Muscle of arm (tissue), 14 donors: ENCODE measurements at places on chromosomes 12 and 14. TPM values are rescaled to one million over a fixed set of nuclear protein-coding genes. Genes with fewer than 3 reads are reported as not detected.
A peak's percentile ranks its signal among the peaks of the same experiment; 100 is the strongest.

- no peak for DNase-seq
These were observed 21.0 kb upstream of the AQP2 start for GRCh38 chr12:49929581-49929980.

DNA sequence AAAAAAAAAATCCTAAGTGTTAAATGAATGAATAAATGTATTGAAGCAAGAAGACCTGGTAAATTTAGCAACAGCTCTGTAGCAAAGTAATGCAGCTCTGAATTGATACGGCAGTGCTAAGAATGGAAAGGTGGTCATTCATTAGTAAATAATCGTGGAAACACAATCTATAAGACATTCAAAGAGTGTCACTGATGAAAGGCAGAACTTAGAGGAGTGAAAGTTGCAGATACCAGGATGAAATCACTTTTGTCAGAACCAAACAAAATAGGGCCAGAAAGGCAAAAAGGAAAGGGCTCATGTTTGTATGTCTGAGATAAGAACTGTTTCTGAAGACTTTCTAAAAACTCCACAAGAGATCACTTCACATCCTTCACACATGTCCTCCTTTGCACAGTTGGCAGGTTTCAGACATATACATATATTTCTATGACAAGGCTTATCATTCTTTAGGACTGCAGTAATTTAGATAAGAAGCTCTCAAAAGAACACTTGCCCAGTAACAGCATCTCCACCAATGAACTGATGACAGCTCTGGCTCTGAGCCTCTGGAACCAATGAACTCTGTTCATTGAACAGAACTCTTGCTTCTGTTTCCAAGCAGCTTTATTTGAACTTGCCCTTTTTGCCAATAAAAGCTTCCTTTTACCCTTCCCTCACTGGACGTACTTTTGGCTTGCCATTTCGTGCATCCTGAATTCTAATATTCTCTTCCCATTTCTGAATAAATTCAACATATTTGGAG lies 4.2 kb upstream of the LRR1 start:
- DNase-seq, result no peak

The IFNG-AS1 gene
- polyA plus RNA-seq, result 0.39 TPM

The ARHGEF25 gene
- 34.9 TPM for polyA plus RNA-seq

DNA sequence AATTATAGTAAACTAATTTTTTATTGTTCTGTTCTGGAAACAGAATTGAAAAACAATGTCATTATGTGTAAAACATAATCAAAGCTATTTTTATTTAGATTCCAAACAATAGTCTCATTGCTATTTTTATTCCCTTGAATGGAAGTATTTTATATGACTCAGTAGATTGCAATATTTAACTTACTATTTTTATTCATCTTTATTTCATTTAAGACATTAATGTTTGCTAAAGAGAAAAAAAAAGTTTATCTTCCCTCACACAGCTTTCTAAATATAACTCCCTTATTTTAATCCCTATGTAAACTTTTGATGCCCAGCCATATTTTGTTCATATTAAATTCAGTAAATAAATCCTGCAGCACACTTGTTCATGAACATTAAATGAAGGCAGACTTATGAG lies 622.4 kb downstream of the SLC6A15 start:
- DNase-seq, result no peak

DNA sequence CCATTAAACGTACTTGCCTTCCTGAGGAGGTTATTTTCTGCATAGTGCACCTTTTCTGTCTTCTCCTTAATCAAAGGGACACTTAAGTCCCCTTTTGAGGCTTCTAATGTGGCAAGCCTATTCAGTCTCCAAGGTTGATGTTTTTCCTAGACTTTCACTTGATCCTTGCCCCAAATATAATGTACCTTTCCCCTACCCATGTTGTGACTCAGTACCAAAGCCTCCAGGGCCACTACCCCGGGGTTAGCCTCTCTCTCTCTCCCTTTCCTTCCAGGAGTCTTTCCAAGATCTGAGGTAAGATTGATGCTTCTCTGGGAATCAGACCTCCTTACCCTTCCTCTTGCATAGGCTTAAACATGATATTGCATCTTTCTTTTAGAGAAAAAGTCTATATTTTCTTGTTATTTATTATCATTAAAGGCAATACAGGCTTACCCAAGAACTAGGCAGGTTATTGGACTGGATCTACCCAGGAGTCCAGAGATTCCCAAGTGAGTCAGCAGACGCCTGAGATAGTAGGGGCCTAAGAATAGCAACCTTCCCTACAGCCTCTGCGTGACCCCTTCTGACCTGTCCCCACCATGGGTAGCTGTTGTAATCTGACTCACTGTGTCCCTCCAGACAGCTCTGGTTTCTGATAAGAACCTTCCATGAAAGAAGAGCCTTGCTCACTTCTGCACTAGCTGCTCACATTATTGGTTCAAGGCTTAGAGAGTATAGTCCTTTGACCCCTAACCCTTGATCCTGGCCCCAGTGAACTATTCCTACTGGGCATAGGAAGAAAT lies 172.9 kb downstream of the ZFP36L1 start:
- no peak for DNase-seq

DNA sequence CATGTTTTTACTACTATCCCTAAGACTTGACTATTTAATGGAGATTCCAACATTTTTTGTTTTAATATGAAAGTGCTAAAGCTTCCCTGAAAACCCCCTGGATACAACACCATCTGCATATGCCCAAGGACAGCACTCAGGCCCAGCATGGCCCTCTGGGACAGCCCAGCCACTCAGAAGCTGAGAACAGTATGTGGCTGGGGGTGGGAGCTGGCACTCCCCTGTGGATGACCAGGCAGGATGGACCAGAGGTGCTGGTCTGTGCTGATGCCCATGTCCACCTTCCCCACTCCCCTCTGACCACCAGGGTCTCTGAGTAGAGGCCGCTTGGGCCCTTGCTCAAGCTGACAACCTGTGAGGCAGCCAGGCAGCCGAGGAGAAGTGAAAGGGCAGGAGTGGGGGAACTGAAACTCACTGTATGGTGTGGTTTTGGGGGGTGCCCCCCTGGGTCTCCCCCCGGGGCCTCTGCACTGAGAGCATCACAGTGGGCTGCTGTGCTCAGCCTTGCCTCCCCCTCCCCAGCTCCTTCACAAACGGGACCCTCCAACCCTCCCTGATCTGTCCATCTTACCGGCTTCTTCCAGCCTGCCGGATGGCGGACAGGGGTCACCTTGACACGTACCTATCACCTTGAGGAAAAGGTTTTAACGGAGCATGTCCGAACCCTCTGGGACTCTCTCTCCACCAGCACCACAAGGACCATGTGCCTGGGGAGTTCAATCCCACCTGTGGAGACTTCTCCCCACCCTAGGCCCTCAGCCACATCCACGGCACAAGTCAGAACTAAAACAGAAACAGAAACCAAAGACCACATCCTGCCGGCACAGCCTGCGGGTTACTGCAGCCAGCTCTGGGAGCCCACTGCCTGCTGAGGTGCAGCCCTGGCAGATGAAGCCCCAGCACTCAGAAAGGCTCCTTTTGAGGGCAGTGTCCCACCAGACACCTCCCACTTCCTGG lies at the start of gene TMEM229B:
TSS of gene TMEM229B (minus strand) at position 785 of the 957 bp plus-strand sequence. CDS start 14,798 bp downstream, outside the sequence.
- DNase-seq, result peak; percentile 8
